ENCODE measurements at places on chromosomes 5 and 9.

GRCh38 chr5:159027504-159027903, 72.2 kb downstream of the EBF1 start:
- DNase-seq: no peak

- no peak for DNase-seq
Observed at GRCh38 chr9:79369676-79370075, 202.1 kb upstream of the TLE4 start.

GRCh38 chr9:123112015-123112975, 78.8 kb downstream of the GPR21 start:
- DNase-seq: no peak

DNA sequence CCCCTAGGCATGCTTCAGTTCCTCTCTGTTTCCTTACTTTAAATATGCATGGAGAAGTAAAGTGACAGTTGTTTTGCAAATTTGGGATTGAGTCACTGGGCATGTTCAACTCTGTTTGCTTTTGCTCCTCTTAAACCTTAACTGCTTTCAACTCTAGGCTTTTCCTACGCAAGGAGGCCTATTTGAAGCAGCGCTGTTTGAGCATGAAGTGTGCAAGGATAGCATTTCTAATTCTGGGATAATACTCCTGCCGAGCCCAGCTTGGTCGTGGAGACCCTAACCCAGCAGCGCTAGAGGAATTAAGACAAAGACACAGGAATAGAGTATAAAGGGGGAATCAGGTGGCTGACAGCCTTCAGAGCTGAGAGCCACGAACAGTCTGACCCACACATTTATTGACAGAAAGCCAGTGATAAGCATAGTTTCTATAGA, 803.4 kb upstream of the CDH10 start:
- DNase-seq: no peak

- DNase-seq: no peak
Observed at GRCh38 chr5:54848581-54848980, 136.8 kb downstream of the ESM1 start.

GRCh38 chr9:94783102-94783682, 56.7 kb downstream of the AOPEP start:
- peak; percentile 62 for DNase-seq
